Dermis microvascular lymphatic vessel endothelial cell (primary cell): ENCODE measurements at places on chromosomes 1 and 21. TPM values are rescaled to one million over a fixed set of nuclear protein-coding genes. Genes with fewer than 3 reads are reported as not detected.

TFAP2E gene
- 0.13 TPM in 2 replicates for total RNA-seq

ADAMTS1 gene
- total RNA-seq, result 7.5 and 10.1 TPM in 2 replicates

DCDC2B gene
- total RNA-seq, result not detected in 2 replicates

LCE1B gene
- not detected in 2 replicates for total RNA-seq

MPZ gene
- 1.5 and 2.0 TPM in 2 replicates for total RNA-seq

EIF3I gene
- total RNA-seq, result 284 and 321 TPM in 2 replicates

SYCP1 gene
- not detected in 2 replicates for total RNA-seq

HES4 gene
- 29.0 and 54.1 TPM in 2 replicates for total RNA-seq

FCGR1A gene
- not detected in 2 replicates for total RNA-seq

DMBX1 gene
- not detected in 2 replicates for total RNA-seq

GFI1 gene
- under 0.01 TPM in 1 of 2 replicates, not detected in the other for total RNA-seq

INSRR gene
- not detected in 2 replicates for total RNA-seq

DCLRE1B gene
- total RNA-seq, result 1.8 and 2.5 TPM in 2 replicates

OR2L3 gene
- not detected in 2 replicates for total RNA-seq

VPS45 gene
- total RNA-seq, result 18.9 and 22.6 TPM in 2 replicates

PAPPA2 gene
- total RNA-seq, result under 0.01 TPM in 2 replicates

CDC20 gene
- total RNA-seq, result 18.6 and 53.7 TPM in 2 replicates

FAM3B gene
- not detected in 2 replicates for total RNA-seq

RIPPLY3 gene
- total RNA-seq, result under 0.01 TPM in 1 of 2 replicates, not detected in the other

RNU1-1 gene
- total RNA-seq, result under 0.01 TPM in 2 replicates

FMO2 gene
- not detected in 2 replicates for total RNA-seq

C8A gene
- not detected in 2 replicates for total RNA-seq

NEK2 gene
- 6.7 and 18.5 TPM in 2 replicates for total RNA-seq
